CD8-positive, alpha-beta memory T cell (primary cell): ENCODE measurements at places on chromosomes 4 and X. TPM values are rescaled to one million over a fixed set of nuclear protein-coding genes. Genes with fewer than 3 reads are reported as not detected.

The FAAH2 gene
- 2.4 TPM for total RNA-seq

The GPRIN3 gene
- 15.6 TPM for total RNA-seq

The RAB41 gene
- not detected for total RNA-seq

GRCh38 chr4:3599951-3600350 is 67.7 kb upstream of the LRPAP1 start:
- DNase-seq = no peak
- H3K36me3 ChIP-seq = no peaks in the 10 kb centered on the region
- H3K4me3 ChIP-seq = no peak overlapping the region
- H3K27ac ChIP-seq = no peak overlapping the region
- no peaks in the 10 kb centered on the region for H3K27me3 ChIP-seq

- peaks cover 7% of the 10 kb centered on the region for H3K4me1 ChIP-seq
- H3K4me3 ChIP-seq = peak overlapping the region; percentile 35
- no peaks in the 10 kb centered on the region for H3K36me3 ChIP-seq
- no peak for DNase-seq
- no peaks in the 10 kb centered on the region for H3K27me3 ChIP-seq
Observed at GRCh38 chr4:80196259-80196921, 913 bp upstream of the PRDM8 start.

GRCh38 chrX:23578079-23578478 is 89.2 kb upstream of the PRDX4 start:
- no peak overlapping the region for H3K27ac ChIP-seq
- no peak for DNase-seq
- H3K27me3 ChIP-seq = no peaks in the 10 kb centered on the region
- H3K4me1 ChIP-seq = no peaks in the 10 kb centered on the region
- H3K36me3 ChIP-seq = no peaks in the 10 kb centered on the region

- H3K4me3 ChIP-seq = no peak overlapping the region
- DNase-seq = no peak
- no peaks in the 10 kb centered on the region for H3K36me3 ChIP-seq
- H3K4me1 ChIP-seq = no peaks in the 10 kb centered on the region
- no peak overlapping the region for H3K27ac ChIP-seq
Observed at GRCh38 chr4:128241981-128242380, 45.6 kb downstream of the PGRMC2 start.

DNA sequence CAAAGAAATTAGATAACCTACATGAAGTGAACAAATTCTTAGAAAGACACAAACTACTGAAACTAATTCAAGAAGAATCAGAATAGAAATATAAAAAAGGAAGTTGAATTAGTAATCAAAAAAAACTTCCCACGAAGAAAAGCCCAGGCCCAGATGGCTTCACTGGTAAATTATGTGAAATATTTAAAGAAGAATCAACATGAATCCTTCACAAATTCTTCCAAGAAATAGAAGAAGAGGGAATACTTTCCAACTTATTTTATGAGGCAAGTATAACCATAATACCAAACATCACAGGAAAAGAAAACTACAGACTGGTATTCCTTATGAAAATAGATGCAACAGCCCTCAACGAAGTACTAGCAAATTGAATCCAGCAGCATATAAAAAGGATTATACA is 30.7 kb downstream of the MOSPD2 start:
- no peak overlapping the region for H3K4me3 ChIP-seq
- no peak overlapping the region for H3K27ac ChIP-seq
- H3K4me1 ChIP-seq = no peaks in the 10 kb centered on the region
- peaks cover 7% of the 10 kb centered on the region for H3K36me3 ChIP-seq
- H3K27me3 ChIP-seq = no peaks in the 10 kb centered on the region
- DNase-seq = no peak

GRCh38 chr4:2790583-2791517 is 2.0 kb upstream of the SH3BP2 start:
- H3K36me3 ChIP-seq = no peaks in the 10 kb centered on the region
- no peak overlapping the region for H3K4me3 ChIP-seq
- no peak for DNase-seq
- H3K27me3 ChIP-seq = no peaks in the 10 kb centered on the region
- H3K4me1 ChIP-seq = peaks cover 51% of the 10 kb centered on the region

DNA sequence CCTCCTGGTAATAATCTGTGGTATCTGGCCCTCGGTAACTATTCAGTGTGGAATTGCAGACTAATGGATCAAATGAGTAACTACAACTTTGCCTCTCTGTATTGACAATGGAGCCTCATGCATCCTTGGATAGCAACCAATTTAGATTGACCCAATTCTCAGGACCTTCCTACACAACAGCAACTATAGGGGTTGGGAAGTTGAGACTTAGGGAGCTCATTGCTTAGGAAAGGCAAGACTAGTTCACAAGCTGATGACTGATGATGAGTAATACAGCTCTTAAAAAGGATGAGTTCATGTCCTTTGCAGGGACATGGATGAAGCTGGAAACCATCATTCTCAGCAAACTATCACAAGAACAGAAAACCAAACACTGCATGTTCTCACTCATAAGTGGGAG is 47.5 kb upstream of the KLHL13 start:
- H3K27ac ChIP-seq = no peak overlapping the region
- no peak overlapping the region for H3K4me3 ChIP-seq
- no peaks in the 10 kb centered on the region for H3K27me3 ChIP-seq
- no peaks in the 10 kb centered on the region for H3K4me1 ChIP-seq
- DNase-seq = no peak
